Upper lobe of left lung (tissue), 6 donors: ENCODE measurements at places on chromosomes 2 and 18. TPM values are rescaled to one million over a fixed set of nuclear protein-coding genes. Genes with fewer than 3 reads are reported as not detected.

DNA sequence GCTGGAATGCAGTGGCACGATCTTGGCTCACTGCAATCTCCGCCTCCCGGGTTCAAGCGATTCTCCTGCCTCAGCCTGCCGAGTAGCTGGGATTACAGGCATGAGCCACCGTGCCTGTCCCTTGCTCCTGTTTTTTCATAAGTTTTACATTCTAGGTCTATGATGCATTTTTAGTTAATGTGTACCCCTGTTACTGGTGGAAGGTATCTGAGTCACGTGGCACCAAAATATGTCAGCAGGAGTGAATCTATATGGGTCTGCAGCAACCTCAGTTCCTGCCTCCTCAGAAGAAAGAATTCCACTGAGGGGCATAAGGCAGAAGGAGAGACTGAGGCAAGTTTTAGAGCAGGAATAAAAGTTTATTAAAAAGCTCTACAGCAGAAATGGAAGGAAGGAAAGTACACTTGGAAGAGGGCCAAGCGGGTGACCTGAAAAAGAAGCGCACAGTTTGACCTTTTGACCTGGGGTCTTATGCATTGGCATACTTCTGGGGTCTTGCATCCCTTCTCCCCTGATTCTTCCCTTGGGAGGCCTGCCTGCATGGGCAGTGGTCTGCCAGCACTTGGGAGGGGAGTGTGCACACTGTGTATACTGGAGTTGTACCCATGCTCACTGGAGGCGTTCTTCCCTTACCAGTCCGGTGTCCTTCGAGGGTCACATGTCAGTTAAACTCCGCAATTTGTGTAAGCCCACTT is 1.1 kb upstream of the MFSD2B start:
- H3K36me3 ChIP-seq: no peaks in the 10 kb centered on the region
- peaks cover 13% of the 10 kb centered on the region for H3K4me1 ChIP-seq
- no peak for DNase-seq

DNA sequence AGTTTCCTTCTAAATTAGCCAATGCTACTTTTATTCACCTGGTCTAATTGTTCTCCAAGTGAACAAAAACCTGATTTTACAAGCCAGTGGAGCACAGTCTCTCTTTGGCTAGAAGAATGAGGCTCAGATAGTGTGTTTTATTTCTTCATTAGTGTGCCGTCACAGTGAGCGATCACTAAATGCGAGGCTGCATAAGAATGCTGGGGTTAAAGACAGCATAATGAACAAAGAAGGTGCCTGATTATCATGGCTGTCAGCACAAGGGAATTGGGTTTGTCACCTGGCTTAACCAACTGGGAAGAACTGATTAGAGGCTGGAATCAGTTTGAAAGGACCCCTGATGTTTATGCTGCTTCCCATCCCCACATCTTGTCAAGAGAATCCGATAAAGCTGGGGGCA is 76.4 kb downstream of the EPHA4 start:
- no peaks in the 10 kb centered on the region for H3K36me3 ChIP-seq
- H3K27me3 ChIP-seq: no peaks in the 10 kb centered on the region
- DNase-seq: no peak
- no peak overlapping the region for H3K27ac ChIP-seq
- no peak overlapping the region for H3K4me3 ChIP-seq

GRCh38 chr2:136664713-136665405 is 100.5 kb upstream of the THSD7B start:
- no peaks in the 10 kb centered on the region for H3K36me3 ChIP-seq
- no peak overlapping the region for H3K4me3 ChIP-seq
- no peak for DNase-seq
- no peaks in the 10 kb centered on the region for H3K27me3 ChIP-seq
- H3K4me1 ChIP-seq: no peaks in the 10 kb centered on the region
- no peak overlapping the region for H3K27ac ChIP-seq

GRCh38 chr2:1472350-1472749 is 59.1 kb downstream of the TPO start:
- H3K27me3 ChIP-seq: no peaks in the 10 kb centered on the region
- no peak overlapping the region for H3K4me3 ChIP-seq
- no peaks in the 10 kb centered on the region for H3K4me1 ChIP-seq
- H3K36me3 ChIP-seq: no peaks in the 10 kb centered on the region
- no peak for DNase-seq

DNA sequence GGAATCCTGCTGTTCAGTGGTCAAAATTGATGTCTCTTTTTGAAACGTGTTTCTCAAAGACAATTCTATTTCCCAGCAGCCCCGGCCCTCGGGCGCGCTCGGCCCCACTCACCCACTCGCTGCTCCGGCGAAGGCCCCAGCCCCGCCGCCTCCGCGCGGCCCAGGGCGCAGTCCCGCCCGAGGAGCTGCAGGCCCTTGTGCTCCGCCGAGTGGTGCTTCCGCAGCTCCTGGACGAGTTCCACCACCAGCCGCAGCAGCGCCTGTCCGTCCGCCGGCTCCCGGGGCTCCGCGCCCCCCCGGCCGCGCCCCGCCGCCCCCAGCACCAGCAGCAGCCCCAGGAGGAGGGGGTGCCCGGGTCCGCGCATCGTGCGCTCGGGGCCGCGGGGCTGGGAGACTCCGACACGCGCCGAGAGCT is 413 bp downstream of the ALKAL2 start:
- peaks cover 12% of the 10 kb centered on the region for H3K27me3 ChIP-seq
- peak overlapping the region; percentile 76 for H3K27ac ChIP-seq
- peaks cover 28% of the 10 kb centered on the region for H3K4me1 ChIP-seq
- peak overlapping the region; percentile 65 for H3K4me3 ChIP-seq
- peak; percentile 88 for DNase-seq
- H3K36me3 ChIP-seq: no peaks in the 10 kb centered on the region

DNA sequence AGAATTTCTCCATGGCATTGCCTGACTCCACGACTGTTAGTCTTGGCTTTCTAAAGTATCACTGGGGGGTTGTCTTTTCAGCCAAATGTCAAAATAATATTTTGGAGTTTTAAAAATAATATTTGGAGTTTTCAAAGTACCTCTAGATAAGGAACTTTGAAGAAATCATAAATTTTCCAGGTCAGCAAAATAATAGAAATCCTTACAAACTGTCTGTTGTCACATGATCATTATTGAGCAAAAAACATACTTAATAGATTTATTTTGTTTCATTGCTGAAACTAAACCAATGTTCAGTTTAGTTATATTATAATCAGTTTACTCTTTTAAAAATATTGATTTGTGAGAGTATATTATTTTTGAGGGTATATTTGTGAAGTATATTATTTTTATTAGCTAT is 85.7 kb downstream of the APLF start:
- DNase-seq: no peak
- no peak overlapping the region for H3K4me3 ChIP-seq
- H3K36me3 ChIP-seq: no peaks in the 10 kb centered on the region
- H3K27ac ChIP-seq: no peak overlapping the region

GRCh38 chr2:32502941-32503340 is 124.9 kb upstream of the TTC27 start:
- H3K27ac ChIP-seq: no peak overlapping the region
- H3K4me1 ChIP-seq: no peaks in the 10 kb centered on the region
- H3K36me3 ChIP-seq: peaks cover 86% of the 10 kb centered on the region
- no peak overlapping the region for H3K4me3 ChIP-seq
- no peaks in the 10 kb centered on the region for H3K27me3 ChIP-seq

DNA sequence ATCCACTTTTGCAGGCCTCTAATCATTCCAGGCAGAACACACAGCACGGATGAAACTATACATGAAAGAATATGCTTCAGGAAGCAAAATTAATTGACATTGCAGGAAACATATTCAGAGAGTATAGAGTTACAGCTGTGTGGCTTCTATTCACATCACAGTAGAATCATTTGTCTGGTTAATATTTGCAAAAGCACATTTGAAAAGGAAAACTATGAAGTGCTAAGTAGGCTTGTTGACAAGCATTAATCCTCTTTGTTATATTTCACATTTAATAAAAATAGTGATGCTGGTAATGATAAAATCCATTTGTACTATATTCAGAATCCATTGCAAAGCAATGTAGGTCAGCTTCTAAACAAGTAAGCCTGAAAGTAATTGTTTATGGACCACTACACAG is 32.2 kb upstream of the PIK3C3 start:
- DNase-seq: no peak
- H3K27me3 ChIP-seq: no peaks in the 10 kb centered on the region
- no peak overlapping the region for H3K4me3 ChIP-seq

DNA sequence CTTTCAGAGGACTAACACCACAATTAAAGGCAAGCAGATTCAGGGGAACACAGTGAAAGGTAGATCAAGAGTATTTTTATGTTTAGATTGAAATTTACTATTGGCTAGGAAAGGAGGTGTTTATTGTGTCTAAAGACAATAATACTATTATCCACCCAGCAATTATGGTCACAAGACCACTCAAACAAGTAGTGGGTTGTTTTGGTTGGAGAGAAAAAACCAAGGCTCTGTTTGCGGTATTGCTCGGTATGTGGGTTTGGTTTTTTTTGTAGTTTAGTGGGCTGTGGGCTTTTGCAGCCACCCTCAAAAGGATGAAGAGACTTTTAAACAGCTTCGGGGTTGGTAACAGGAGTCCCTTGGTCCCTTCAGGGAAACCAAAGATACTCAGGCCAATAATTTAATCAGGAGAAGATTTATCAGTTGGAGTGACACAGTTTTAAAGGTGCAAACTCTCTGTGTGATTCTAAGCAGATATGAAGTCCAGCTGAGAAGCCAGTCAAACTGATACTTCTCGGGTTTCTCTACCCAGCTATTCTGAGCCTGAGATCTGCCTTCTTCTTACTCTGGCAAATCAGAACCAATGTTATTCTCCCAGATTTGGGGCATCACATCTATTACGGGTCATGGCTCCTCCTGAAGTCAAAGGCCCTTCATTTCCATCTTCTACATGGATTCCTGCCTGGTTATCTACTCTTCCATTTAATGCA is 55.3 kb downstream of the DCC start:
- H3K27ac ChIP-seq: no peak overlapping the region
- DNase-seq: no peak
- H3K4me3 ChIP-seq: no peak overlapping the region
- H3K36me3 ChIP-seq: no peaks in the 10 kb centered on the region
- H3K4me1 ChIP-seq: no peaks in the 10 kb centered on the region

RESP18 gene
- not detected for total RNA-seq
